ENCODE measurements at places on chromosomes 3 and 15. TPM values are rescaled to one million over a fixed set of nuclear protein-coding genes. Genes with fewer than 3 reads are reported as not detected.

DNA sequence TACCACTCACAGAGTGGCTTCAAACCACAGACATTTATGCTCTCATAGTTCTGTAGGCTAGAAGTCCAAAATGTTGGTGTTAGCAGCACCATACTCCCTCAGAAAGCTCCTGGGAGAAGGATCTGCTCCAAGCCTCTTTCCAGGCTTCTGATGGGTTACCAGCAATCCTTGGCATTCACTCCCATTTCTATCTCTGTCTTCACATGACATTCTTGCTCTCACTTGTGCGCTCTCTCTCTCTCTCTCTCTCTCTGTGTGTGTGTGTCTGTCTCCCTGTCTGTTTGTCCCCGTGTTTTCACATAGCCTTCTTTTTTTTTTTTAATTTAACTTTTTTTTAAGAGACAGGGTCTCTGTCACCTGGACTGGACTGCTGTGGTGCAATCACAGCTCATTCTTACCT is 26.3 kb downstream of the CDAN1 start:
- DNase-seq = no peak

DNA sequence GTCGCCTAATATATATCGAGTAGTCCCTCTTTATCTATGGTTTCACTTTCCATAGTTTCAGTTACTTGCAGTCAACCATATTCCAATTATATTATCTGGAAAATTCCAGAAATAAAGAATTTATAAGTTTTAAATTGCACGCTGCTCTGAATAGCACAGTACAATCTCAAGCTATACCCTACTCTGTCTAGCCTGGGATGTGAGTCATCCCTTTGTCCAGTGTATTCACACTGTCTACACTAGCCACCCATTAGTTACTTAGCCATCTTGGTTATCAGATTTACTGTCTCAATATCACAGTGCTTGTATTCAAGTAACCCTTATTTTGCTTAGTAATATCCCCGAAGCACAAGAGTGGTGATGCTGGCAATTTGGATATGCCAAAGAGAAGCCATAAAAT is 72.1 kb upstream of the EOMES start:
- DNase-seq = no peak

DNA sequence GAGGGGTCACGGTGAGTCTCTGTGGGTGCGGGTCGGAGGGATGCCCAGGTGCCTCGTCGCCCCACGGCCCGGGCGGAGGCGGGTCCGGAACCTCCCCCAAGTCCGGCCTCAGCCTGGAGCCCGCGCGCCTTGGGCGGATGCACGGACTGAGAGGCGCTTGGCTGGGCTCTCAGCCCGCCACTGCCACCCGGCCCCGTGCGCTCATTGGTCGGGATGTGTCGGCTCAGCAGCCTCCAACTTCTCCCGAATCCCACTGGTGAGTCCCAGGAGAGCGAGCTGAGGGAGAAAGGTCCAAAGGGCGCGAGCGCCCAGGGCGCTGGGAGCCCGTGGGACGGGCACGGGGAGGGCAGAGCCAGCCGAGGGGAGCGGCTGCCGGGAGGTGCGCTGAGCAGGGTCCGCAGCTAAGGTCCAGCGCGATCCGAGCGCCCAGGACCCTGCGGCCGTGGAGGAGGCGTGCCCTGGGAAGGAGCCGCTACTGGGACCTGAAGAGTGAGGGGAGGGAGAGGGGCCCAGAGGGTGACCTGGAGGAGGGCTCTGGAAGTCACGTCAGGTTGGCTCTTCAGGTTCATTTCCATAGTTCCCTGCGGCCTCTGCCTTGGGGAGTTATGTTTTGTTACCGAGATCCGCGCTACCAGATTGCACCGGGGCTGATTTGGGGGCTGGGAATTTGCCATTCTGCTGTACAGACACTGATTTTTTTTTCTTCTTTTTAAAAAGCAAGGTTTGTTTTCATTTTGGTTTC is at the start of gene MME:
MME (plus strand) TSS at position 574 of the 742 bp plus-strand sequence. CDS start 3,849 bp downstream, outside the sequence.
- no peak for DNase-seq

- no peak for DNase-seq
Observed at GRCh38 chr3:52777959-52778805, 783 bp downstream of the ITIH1 start.

DNA sequence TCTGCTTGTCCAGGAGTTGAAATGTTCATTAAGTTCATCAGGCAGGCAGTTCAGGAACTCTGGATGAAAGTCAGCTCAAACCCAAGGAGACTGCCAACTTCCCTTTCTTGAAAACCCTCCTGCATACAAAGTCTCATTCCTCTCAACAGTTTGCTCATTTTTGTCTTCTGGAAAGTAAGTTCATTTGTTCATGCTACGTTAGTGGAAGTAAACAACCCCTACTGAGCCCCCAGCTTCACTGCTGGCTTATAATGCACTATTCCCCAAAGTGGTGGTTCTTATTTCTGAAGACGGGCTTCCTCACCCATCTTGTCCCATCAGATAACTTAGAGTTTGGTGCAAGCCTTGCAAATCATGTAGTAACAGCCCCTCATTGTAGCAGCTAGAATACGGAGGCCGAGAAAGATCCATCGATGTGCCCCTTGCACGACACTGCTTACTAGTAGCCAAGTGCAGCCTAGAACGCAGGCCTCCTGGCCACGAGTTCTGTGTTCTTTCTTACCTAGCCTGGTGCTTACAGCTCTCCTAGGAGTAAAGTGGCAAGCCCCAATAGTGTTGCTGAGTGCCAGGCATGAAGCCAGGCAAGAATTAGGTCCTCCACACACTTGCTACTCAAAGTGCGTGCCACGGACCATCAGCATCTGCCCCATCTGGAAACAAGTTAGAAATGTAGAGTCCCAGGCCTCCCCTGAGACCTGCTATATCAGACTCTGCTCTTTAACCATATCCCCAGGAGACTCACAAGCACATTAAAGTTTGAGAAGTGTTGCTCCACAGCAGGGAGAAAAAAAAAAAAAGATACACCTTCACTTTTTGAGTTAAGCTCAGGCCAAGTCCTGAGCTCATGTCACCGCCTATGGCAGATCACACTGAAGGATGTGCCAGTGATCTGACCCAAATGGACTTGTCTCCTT is 82.5 kb downstream of the RFTN1 start:
- no peak for DNase-seq

GRCh38 chr3:49794431-49794830 is 5.2 kb downstream of the CDHR4 start:
- DNase-seq = no peak

DNA sequence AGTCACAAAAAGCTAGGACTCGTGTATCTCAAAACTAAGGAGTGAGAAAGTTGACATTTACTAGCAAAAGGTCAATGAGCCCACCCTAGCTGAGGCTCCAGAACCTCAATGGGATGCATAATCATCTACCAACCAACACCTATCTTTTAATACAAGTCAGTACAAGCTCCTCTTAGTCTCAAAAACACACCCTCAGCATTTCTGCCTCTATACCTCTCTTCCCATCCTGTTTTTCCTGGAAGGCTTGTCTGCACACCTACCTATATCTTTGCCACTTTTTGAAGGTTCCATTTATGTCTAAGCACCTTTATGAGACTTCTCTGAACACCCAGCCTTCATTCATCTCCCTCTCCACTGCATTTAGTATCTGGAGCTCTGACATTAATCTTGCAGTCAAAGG is 10.0 kb downstream of the WWTR1 start:
- DNase-seq = no peak

DNA sequence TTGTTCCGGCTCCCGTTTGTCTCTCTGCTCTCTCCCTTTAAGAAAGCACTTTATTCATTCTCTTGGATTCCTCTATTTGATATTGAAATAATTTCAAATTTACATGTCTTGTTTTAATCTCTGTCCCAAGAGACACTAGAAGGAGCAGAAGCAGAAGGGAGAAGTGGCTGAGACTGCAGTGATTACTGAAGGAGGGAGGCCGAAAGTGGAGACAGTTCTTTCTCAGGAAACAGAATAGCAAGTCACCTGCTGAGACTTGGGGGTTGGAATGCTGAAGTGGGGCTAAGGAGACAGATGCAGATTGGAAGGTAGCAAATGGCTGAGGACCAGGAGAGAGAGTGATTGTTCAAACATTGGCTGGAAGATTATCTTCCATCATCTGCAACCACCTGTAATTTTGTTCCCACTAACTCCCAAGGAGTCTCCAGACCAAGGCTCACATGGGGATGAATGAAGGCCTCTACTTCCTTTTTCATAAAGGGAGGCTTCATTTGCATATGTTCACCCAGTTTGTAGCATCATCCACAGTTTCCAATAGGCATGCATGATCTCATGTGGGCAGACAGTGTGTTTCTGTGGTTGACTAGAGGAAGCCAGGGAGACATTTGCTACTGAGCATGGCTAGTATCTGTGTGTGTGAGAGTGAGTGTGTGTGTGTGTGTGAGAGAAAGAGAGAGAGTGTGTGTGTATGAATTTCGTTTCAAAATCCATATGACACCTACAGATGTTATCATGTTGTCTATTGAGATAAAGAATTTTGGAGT is 24.0 kb downstream of the LTF start:
- DNase-seq = no peak

DNA sequence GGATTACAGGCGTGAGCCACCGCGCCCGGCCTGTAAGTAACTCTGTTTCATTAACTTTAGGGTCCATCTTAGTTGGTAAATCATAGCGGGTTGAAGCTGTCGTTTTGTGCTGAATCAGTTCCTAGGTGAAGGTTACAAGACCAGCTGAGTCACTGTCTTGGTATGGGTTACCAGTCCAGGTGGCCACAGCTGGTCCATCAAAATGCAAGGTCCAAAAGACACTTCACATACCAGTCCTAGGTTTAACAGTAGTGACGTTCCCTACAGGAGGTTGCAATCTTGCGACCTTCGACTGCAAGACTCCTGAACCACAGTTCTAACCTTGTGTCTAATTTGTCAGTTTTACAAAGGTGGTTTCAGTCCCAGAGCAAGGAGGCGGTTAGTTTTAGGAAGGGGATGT is 160.1 kb upstream of the ATP10A start:
- no peak for DNase-seq

GRCh38 chr15:49361370-49361769 is 61.7 kb upstream of the FGF7 start:
- DNase-seq = no peak

- DNase-seq = no peak
Observed at GRCh38 chr15:96700555-96700954, 370.1 kb downstream of the NR2F2 start.

DNA sequence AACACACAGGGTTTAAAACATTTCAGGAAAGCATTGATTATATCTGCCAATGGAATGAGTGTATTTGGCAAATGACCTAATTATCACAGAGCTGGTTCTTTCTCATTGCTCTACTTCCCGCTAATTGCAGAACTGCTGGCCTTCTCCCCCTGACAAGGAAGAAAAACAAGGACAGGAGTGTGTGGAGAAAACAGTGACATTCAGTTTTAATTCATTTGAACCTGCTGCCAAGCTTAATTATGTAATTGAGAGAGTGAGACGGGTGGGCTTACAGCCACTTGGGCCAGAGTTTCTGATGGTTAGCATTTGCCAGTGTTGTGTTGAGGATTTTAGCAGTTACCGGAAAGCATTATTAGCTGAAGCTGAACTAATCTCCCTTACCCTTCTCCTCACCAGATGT is 301.4 kb downstream of the RBMS3 start:
- no peak for DNase-seq

DNA sequence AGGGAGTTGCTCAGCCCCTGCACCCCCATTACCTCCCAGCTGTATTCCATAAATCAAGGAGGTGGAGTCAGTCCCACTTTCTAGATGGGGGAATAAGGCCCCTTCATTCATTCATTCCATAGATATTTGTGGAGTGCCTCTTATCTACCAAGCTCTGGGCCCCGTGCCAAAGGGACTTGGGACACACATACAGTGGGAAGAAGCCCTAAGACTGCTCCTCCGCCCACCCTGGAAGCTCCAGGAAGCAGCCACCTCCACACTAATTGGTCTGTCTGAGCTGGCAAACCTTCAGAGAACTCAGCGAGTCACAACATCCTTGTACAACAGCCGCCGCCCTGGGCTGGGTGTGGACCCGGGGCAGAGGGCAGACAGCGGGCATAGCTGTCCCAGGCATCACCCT is 6.4 kb downstream of the STRA6 start:
- DNase-seq = peak; percentile 77

GRCh38 chr15:77836121-77836692 is 203.5 kb upstream of the LINGO1 start:
- DNase-seq = peak; percentile 26

- DNase-seq = no peak
Observed at GRCh38 chr3:118833075-118833474, 201.6 kb downstream of the IGSF11 start.

DNA sequence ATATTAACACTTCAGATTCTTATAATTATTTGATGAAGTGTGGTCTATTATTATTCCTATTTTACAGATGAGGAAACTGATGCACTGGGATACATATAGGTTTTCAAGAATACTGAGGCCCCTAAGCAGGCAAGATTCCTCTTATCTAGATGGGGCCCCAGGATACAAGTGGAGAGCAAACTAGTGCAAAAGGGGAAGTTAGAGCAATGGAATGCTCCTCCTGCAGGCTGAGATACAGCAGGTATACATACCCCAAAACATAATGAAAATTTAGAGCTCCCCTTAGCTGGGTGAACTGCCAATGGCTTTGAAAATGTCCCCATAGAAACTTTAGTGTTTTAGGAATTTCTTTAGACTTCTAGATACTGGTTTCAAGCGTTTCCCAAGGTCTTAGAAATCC is 247.1 kb downstream of the CHST2 start:
- no peak for DNase-seq

DNA sequence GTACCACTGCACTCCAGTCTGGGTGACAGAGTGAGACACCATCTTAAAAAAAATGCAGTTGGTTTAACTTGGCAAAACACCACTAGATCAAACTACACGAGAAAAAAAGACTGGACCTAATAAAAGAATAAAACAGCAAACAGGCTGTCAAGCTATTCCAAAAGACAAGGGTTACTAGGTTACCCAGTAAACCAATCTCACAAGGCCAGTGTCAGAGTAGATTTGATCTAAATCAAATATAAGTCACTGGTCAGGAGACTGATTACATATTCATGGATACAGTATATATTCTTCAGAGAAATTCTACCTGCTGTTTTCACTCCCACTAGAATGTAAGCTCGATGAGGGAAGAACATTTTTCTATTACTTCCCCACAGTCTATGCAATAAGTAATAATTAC is 2.5 kb upstream of the GANC start:
- DNase-seq = no peak

The SQOR gene
- total RNA-seq = 17.6 TPM

The EIF1B gene
- 33.6 TPM for total RNA-seq

The DGKG gene
- 4.8 TPM for total RNA-seq

The OIP5 gene
- total RNA-seq = 19.7 TPM

The THAP10 gene
- total RNA-seq = 2.8 TPM

The PLSCR5 gene
- total RNA-seq = not detected

The SLC28A1 gene
- not detected for total RNA-seq

The CFAP20DC gene
- total RNA-seq = 2.9 TPM

The GNAT1 gene
- not detected for total RNA-seq

The PRICKLE2 gene
- total RNA-seq = 0.05 TPM

The OR5K2 gene
- total RNA-seq = not detected

The KLHL24 gene
- 21.0 TPM for total RNA-seq

The CKMT1B gene
- 24.4 TPM for total RNA-seq

Measured in HCT116 (cell line).